SW 1271 (cell line): ENCODE measurements at places on chromosomes 4 and X.
A peak's percentile ranks its signal among the peaks of the same experiment; 100 is the strongest.

DNA sequence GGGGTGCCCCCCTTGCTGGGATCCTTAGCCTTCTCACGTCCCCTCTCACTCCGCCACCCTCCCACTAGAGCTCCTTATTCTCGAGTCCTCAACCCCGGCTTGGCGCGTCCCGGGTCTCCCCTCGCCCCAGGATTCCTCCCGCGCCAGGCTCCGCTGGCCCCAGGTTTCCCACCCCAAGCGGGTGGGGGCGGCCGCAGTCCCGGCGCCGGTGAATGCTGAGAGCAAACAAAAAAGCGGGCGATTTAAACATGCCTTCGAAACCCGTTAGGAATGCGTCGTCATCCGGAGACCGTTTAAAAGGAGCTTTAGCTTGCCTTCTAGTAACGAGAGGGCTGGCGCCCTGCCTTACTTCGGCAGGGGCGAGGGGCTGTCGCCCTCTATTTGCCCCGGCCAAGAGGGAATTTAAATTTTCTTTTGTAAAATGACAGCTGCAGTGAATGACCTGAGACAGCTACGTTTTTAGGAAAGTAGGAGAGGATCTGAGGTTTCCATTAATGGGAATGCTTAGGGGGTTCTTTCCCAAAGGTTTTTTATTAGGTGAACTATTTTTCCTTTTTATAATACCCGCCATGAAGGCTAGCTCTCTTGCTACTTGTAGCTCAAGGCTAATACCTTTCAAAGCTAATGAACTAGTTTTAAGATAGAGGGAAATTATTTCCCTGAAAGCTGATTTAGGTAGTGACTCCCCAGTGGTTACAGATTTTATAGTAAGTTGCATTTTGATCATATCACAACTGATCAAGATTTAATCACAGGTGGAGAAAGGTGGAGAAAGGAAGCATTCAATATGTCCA, 3.1 kb downstream of the JADE1 start:
- peak; percentile 58 for DNase-seq

DNA sequence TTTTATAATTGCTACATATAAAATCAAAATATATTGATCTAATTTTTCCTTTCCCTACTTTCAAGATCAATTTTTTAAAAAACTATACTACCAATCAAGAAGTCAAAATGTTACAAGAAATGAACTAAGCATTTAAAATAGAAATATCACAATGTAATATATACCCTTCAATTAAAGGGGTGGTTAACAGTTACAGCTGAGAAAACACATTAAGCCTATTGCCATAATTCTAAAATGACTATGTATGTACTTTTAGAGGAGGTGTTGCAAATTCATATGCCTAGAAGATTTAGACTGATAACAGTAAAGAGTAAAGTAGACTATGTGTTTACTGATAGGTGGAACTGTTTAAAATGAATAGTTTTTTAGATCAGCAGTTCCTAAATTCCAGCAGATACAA, 3.7 kb downstream of the NUP54 start:
- DNase-seq, result no peak

GRCh38 chr4:5460106-5460801, 248.1 kb downstream of the EVC2 start:
- no peak for DNase-seq

- no peak for DNase-seq
Measured at GRCh38 chrX:69991685-69992084, 58.1 kb downstream of the AWAT2 start.

GRCh38 chrX:1165535-1166196, 46.8 kb downstream of the CRLF2 start:
- DNase-seq, result no peak

DNA sequence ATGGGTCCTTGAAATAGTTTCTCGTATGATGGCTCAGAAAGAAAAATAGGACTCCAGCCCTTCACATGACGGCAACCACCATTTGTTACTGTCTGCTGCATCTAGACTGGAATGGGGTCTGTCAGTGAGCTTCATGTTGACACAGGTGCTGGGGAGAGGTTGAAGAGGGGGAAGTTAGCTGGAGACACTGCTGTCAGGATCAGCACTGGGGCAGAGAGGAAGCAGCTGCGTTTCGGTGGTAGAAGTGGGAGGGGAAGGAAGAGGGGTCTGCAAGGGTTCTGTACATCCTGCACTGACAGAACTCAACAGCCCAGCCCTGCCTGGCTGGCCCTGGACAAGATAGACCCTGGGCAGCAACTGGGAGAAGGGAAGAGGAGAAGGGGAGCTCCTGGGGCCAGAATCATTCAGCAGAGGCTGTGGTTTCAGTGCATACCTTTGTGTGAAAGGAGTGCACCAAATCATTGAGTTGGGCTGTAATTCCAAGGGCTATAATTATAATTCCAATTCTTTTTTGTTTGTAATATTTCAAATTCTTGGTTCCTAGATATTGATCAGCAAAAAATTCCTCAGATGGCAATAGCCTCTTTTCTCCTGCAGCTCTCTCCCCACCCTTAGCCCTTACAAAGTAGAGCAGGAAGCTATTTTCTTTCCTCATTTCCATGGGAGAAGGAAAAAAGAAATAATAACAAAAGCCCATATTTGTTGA, 119.4 kb upstream of the C1GALT1C1 start:
- DNase-seq, result no peak
